ENCODE measurements at places on chromosomes 13 and 19.

- no peak for DNase-seq
These were observed 3.3 kb upstream of the TPP2 start for GRCh38 chr13:102593466-102593865.

DNA sequence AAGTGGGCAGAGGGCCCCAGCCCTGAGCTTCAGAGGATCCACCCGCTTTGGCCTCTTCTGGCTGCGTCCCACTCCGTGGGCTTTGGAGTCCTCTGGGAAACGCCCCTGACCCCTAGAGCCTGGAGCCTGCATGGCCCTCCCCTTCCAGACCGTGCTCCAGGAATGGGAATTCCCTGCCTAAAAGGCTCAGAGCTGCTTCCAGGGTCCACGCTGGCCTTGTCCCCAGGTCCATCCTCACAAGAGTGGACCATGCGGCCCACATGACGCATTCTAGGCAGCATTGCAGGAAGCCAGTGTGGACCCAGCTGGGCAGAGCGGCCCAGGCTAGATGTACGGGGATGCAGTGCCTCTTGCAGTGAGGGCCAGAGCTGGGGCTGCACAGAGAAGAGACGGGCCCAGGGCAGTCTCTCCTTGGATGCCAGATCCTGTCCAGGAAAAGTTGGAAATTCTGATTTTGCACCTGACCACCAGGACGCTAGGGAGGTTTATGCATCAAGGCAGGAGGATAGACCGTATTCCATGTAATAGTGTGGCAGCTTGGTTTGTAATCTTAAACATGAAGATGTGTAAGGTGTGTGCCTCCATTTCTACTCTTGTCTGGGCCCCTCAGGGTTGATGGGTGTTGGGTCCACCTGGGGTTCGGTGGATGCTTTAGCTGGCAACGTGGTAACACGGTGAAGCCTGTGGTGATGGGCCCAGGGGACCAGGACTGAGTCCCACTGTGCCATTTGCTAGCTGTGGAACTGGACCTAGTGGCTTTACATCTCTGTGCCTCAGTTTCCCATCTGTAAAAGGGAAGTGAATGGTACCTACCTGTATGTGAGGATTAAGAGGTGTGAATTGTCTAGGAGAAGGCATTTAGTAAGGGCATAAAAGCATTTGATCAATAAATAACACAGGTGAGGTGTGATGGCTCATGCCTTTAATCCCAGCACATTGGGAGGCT is 14.8 kb upstream of the FXYD3 start:
- DNase-seq: no peak

DNA sequence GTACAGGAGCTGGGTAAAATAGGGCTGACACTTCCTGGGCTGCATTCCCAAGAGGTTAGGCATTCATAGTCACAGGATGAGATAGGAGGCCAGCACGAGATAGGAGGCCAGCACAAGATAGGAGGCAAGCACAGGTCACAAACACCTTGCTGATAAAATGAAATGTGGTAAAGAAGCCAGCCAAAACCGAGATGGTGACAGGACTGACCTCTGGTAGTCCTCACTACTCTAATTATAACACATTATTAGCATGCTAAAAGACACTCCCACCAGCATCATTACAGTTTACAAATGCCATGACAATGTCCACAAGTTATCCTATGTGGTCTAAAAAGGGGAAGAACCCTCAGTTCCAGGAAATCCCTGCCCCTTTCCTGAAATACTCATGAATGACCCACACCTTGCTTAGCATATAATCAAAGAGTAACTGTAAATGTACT is 20.9 kb upstream of the IGSF23 start:
- no peak for DNase-seq

DNA sequence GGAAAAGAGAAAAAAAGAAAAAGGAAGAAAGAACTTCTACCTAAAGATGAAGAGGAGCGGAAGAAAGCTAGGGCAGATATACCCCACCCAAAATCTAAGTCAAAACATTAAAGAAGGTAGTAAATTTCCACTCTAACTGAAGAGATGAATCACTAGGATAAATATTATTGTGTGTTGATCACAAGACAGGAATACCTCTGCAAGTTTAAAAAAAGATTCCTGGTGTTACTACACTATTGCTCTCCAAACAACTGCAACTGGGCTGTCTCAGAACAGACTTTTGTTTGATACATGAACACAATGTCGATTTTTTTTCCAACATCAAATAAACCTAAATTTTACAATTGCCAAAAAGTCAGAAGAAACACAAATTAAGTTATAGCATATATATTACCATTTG is 6.8 kb downstream of the HSPH1 start:
- DNase-seq: no peak

GRCh38 chr13:41075034-41075433 is 13.7 kb downstream of the WBP4 start:
- DNase-seq: no peak

GRCh38 chr13:94712287-94712811 is at the start of gene SOX21:
TSS of gene SOX21 (minus strand) at chr13:94712545. CDS start at chr13:94712049, 496 bp downstream.
- DNase-seq: no peak

GRCh38 chr19:14686411-14686810 is 3.4 kb upstream of the ZNF333 start:
- DNase-seq: no peak

DNA sequence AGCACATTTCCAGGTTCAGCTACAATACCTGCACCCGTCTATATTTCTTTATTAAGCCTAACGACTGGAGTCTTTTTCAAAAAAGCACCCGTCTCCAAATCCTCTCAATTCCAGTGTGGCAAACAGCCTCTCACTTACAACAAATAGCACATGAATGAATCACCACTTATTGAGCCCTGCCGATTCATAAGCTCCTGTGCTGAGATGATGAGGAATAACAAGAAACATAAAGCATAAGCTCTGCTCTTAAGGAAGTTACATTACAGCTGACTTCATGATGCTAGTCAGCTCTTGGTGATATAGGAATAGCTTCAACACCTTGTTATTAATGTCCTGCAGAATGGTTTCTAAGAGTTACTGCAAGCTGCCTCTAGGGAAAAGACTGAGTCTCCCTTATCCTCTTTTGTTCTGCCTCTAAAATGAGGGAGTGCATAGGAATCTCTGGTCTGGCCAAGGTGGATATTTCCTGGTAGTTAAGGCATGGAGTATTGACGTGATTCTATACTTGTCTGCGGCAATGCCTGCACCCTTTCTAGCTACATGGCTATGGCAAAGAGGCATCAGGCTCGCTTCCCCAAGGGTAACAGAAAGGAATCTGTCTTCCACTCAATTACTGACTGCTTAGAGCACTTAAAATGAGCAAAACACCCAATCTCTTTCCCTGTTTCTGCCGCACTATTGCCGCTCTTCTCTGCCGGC is 195.7 kb downstream of the KLF12 start:
- DNase-seq: no peak

DNA sequence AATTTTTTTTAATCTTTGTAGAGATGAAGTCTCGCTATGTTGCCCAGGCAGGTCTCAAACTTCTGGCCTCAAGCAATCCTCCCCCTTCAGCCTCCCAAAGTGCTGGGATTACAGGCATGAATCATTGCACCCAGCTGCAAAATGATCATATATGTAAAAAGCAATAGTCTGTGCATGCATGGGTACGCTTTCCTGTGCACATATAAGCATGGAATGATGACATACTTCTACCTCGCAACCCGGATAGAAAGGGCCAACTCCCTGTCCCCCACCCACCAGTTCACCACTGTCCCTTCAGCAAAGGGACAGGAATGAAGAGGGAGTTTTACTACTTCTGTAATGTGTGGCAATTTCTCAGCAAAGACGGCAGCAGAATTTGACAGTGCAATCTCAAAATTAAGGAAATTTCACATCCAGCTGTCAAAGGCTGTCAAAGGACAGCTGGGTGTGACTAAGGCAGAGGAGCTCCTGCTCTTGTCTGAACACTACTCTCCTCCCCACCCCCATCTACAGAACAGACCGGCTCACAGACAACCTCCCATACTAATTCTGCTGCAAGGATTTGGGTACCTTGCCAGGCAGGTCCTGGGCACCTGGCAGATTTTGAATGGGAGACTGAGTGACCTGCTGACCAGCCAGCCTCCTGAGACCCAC is 95.6 kb downstream of the TSHZ3 start:
- DNase-seq: no peak

- no peak for DNase-seq
These were observed 123.1 kb upstream of the FREM2 start for GRCh38 chr13:38563739-38564138.

DNA sequence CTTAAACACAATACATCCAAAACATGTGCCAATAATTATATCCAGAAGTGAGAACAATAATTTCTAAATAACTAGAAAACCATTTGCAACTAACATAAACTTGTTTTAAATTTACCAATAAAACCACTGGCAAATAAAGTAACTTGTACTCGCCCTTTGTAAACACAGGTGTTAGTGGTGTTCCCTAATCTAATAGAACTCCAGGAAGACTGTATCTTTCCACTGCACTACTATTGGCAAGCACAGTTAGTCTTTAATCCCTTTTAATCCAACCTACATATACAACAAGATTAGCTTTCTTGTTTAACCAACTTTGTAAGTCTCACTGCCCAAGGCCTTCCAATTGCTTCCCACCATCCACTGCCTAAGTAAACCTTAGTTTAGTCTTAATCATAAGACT is 79.5 kb downstream of the PCDH9 start:
- DNase-seq: no peak

DNA sequence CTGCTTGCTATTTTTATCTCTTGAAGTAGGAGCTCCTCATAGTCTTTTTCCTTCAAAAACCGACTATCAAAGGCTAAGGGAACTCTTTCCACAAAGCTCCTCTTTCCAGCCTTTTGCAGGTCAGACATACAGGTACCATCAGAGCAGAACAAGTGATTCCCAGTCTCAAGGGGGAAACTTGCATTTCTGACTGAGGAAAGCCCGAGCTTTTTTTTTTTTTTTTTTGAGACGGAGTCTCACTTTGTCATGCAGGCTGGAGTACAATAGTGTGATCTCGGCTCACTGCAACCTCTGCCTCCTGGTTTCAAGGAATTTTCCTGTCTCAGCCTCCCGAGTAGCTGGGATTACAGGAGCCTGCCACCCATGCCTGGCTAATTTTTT is 32.0 kb downstream of the RUBCNL start:
- no peak for DNase-seq

GRCh38 chr13:111361873-111362648 is 41.6 kb downstream of the TEX29 start:
- DNase-seq: no peak

- no peak for DNase-seq
These were observed 150.5 kb downstream of the TEX29 start for GRCh38 chr13:111470933-111471332.

- DNase-seq: no peak
These were observed 3.4 kb upstream of the RPS11 start for GRCh38 chr19:49492573-49493405.

- DNase-seq: no peak
These were observed 54.7 kb upstream of the WASF3 start for GRCh38 chr13:26502826-26503225.

DNA sequence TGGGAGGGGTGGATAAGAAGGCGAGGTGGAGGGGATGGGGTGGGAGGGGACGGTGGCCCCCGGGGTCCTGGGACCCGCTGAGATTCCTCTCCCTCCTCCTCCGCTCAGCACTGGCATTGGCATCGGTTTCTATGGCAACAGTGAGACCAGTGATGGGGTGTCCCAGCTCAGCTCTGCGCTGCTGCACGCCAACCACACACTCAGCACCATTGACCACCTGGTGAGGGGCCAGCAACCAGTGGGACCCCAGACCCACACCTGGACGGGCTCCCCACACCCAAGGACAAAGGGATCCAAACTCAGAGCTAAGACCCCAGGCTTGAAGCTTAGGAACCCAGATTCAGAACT is 5.9 kb downstream of the TTYH1 start:
- no peak for DNase-seq

DNA sequence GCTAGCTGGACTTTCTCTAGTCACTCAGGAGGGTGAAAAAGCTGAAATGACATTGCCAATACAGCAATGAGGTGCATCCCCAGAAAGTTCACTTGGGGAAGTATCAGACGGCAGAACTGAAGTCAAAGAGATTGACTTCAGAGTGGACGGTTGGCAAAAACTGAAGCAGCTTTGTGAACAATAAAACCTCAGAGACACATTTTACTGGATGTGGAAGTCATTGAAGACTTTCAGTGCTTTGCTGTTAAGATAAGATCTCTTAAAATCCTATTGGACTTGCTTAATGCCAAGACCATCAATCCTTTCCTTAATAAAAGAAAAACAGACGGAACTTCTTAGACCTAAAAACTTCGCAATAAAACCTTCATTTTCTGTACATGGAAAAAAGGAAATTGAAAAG is 103.7 kb downstream of the ABCC4 start:
- DNase-seq: no peak

- peak; percentile 27 for DNase-seq
These were observed 67.5 kb downstream of the LATS2 start for GRCh38 chr13:20993661-20994440.

- no peak for DNase-seq
These were observed 823 bp downstream of the TLE5 start for GRCh38 chr19:3061182-3062161.

GRCh38 chr13:94860981-94861407 is 148.6 kb upstream of the SOX21 start:
- no peak for DNase-seq

- DNase-seq: peak; percentile 99
These were observed at the start of gene CIRBP for GRCh38 chr19:1269065-1269477. TSS of gene CIRBP (plus strand) at chr19:1269332. CDS start at chr19:1270934, 1,602 bp downstream.

DNA sequence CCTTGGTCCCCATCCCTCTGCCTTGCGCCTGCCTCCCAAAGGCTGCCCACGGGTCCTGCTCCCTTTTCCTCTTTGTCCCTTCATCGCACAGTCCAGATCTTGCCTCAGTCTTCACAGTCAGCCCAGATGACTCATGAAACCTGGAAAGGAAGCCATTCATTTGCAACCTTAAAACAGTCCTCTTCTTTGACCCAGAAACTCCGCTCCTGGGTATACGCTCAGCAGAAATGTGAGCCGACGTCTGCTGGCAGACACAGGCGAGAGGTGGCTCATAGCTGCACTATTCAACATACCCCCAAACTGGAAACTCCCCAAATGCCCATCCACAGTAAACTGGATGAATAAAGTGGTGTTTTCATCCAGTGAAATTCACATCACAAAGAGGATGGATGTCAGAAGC is 13.6 kb upstream of the PEPD start:
- DNase-seq: no peak

DNA sequence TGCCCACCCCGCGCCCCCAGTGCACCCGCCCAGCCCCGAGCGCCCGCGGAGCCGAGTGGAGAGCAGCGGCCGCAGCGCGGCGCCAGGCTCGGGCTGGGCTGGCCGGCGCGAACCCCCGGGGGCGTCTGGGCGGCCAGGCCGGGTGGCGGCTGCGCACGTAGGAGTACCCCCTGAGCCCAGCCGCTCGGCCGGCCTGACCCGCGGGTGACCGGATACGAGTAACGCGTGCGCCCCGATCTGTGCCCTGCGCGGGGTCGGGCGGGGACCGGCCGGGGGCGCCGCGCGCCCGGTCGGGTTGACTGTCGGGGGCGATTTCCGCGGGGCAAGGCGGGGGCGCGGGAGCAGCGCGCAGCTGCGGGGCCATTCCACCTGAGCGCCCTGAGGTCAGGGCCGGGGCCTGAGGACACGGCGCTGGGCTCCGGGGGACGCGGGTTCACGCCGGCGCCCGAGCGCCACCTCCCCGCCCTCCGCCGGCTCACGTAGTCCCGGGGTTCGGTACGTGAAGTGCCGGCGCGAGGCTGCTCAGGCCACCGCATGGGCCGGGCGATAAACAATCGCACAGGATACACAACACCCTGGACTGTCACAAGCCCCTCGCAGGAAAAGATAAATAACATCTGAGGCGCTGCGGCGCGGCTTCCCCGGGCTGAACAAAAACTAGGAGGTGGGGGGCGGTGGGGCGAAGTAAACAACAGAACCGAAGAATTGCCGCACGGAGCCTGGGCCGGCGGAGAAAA is 37.6 kb upstream of the FLT1 start:
- no peak for DNase-seq
